Hematopoietic multipotent progenitor cell treated with erythropoietin and hydrocortisone succinate and interleukin-3 and kit ligand, for 8 days (in vitro differentiated cells): ENCODE measurements at places on chromosomes 2 and 18.

DNA sequence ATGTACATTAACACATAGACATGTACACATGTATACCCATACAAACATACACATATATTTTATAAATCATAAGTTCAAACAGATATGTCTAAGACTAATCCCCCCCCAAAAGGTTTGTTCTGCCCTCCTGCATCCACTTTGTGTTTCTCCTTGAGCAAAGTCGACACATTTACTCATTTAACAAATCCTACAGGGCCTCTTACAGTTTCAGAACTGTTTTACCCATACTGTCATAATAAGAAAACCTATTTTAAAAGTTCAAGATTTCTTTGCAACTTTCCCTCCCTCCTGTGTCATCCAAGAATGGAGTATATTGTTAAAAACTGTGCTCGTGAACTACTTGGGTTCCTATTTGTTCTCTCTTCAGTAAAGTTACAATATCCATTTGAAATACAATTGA lies 166.7 kb downstream of the L3MBTL4 start:
- DNase-seq, result no peak

GRCh38 chr2:18991177-18992168 lies 366.9 kb downstream of the OSR1 start:
- no peak for DNase-seq

GRCh38 chr2:148303161-148303560 lies 282.3 kb downstream of the MBD5 start:
- DNase-seq, result no peak

- DNase-seq, result peak; percentile 71
These were observed 774 bp downstream of the MSH6 start for GRCh38 chr2:47783486-47784351.

- DNase-seq, result no peak
These were observed 22.2 kb downstream of the PIK3C3 start for GRCh38 chr18:41977233-41977632.

GRCh38 chr2:227767830-227768229 lies 22.1 kb downstream of the SCYGR8 start:
- DNase-seq, result no peak

DNA sequence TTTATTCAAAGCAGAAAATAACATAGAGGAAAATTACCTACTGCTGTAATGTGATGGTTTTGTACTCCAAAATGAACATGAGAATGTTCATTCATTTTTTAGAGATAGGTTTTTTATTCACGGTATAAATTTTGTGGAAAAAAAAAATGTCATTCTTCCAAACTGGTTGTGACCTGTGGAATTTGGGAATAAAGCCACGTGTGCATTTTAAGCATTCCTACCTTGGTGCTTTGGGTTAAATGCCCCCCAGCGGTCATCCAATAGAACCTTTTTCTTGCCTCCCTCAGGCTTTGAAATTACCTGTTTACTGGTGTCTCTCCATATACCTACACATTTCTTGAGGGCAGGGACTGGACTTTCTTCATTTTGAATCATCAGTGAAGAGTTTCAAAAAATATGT lies 740.7 kb downstream of the DPP10 start:
- no peak for DNase-seq
